ENCODE measurements at places on chromosomes 11 and 22. TPM values are rescaled to one million over a fixed set of nuclear protein-coding genes. Genes with fewer than 3 reads are reported as not detected.

SLC5A1 gene
- 1.8 TPM for total RNA-seq

XNDC1N gene
- total RNA-seq = 9.1 TPM

FADS1 gene
- total RNA-seq = 63.6 TPM

TIMM10B gene
- 34.6 TPM for total RNA-seq

DDTL gene
- 2.9 TPM for total RNA-seq

USP28 gene
- total RNA-seq = 28.0 TPM

GAL3ST3 gene
- not detected for total RNA-seq

TSPAN32 gene
- 12.5 TPM for total RNA-seq

F2 gene
- total RNA-seq = not detected

PRRG4 gene
- 12.0 TPM for total RNA-seq

DBX1 gene
- not detected for total RNA-seq

MB gene
- 0.86 TPM for total RNA-seq

SCN4B gene
- 6.0 TPM for total RNA-seq

PRG3 gene
- not detected for total RNA-seq

TMEM41B gene
- 58.1 TPM for total RNA-seq

NFAM1 gene
- total RNA-seq = 21.8 TPM

MMP8 gene
- 0.44 TPM for total RNA-seq

ADORA2A gene
- 16.0 TPM for total RNA-seq

GGTLC3 gene
- total RNA-seq = 8.0 TPM

PLEKHB1 gene
- total RNA-seq = 35.4 TPM

SHANK3 gene
- 50.6 TPM for total RNA-seq

TMEM138 gene
- total RNA-seq = 38.9 TPM

ANGPTL5 gene
- total RNA-seq = 0.71 TPM

SLC15A3 gene
- total RNA-seq = 199 TPM

SCGB1D2 gene
- not detected for total RNA-seq

TENM4 gene
- 1.1 TPM for total RNA-seq

NAP1L4 gene
- 96.8 TPM for total RNA-seq

LIN7C gene
- 33.6 TPM for total RNA-seq

ENTHD1 gene
- not detected for total RNA-seq

SLC43A3 gene
- 102 TPM for total RNA-seq

REXO2 gene
- total RNA-seq = 67.5 TPM

C1QTNF5 gene
- total RNA-seq = 28.2 TPM

HBE1 gene
- not detected for total RNA-seq

ANKK1 gene
- total RNA-seq = 0.41 TPM

GAB2 gene
- 64.2 TPM for total RNA-seq

PARVA gene
- 58.3 TPM for total RNA-seq

PLEKHA7 gene
- total RNA-seq = 44.0 TPM

AHNAK gene
- 809 TPM for total RNA-seq

MRGPRX4 gene
- total RNA-seq = not detected

CCND1 gene
- total RNA-seq = 202 TPM

All from lower lobe of right lung (tissue), 2 donors.